Adrenal gland (tissue), 19 donors: ENCODE measurements at places on chromosomes 5 and 9. TPM values are rescaled to one million over a fixed set of nuclear protein-coding genes. Genes with fewer than 3 reads are reported as not detected.

GRCh38 chr9:126326228-126327005 lies at the start of gene MVB12B:
MVB12B (plus strand) TSS chr9:126326829; CDS start chr9:126326930, 101 bp downstream.
- H3K4me3 ChIP-seq: peak within 1 kb of the TSS; percentile 90
- peak within 1 kb of the TSS; percentile 38 for H3K27ac ChIP-seq
- no peaks in the 10 kb centered on the region for H3K27me3 ChIP-seq
- DNase-seq: peak; percentile 31

DNA sequence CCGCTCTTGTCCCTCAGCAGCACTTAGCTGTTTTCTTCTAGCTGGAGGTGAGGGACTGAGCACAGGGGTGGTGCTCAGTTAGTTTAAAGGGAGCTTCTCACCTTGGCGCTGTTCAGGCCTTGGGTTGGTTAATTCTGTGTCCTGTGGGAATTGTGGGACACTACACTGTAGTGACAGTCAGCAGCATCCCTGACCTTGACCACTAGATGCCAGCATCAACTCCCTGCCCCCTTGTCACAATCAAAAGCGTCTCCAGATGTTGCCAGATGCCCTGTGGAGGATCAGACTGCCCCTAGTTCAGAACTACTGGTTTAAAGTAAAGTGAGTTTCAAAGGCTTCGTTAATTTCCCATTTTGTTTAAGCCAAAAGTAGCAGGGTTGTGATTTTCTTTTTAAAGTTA lies 65.5 kb upstream of the DMRT3 start:
- no peaks in the 10 kb centered on the region for H3K36me3 ChIP-seq
- no peak overlapping the region for H3K27ac ChIP-seq
- no peak for DNase-seq
- H3K27me3 ChIP-seq: peaks cover 17% of the 10 kb centered on the region

GRCh38 chr5:172722327-172722815 lies 48.6 kb downstream of the DUSP1 start:
- DNase-seq: peak; percentile 52
- H3K4me1 ChIP-seq: peaks cover 32% of the 10 kb centered on the region
- H3K4me3 ChIP-seq: no peak overlapping the region
- no peaks in the 10 kb centered on the region for H3K27me3 ChIP-seq
- peak overlapping the region; percentile 14 for H3K27ac ChIP-seq

DNA sequence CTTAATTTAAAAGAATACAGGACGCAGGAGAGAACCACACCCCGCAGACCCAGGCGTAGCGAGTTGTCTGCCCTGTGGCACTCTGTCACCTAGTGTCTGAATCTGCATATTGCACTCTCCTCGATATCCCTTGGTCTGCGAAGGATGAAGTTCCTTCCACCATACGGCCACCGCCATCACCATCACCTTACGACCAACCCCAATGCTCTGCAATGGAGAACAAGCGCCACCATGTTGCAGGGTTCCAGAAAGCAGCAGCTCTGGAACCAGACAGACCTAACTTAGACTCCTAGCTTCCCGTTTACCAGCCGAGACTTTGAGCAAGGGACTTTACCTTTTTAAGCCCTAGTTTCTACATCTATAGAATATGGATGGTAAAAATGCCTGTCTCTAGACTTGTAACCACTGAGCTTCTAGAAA lies 77.4 kb upstream of the DMRT1 start:
- H3K27ac ChIP-seq: no peak overlapping the region
- no peaks in the 10 kb centered on the region for H3K36me3 ChIP-seq
- peak; percentile 53 for DNase-seq
- no peaks in the 10 kb centered on the region for H3K27me3 ChIP-seq
- H3K4me3 ChIP-seq: no peak overlapping the region
- H3K4me1 ChIP-seq: no peaks in the 10 kb centered on the region

DNA sequence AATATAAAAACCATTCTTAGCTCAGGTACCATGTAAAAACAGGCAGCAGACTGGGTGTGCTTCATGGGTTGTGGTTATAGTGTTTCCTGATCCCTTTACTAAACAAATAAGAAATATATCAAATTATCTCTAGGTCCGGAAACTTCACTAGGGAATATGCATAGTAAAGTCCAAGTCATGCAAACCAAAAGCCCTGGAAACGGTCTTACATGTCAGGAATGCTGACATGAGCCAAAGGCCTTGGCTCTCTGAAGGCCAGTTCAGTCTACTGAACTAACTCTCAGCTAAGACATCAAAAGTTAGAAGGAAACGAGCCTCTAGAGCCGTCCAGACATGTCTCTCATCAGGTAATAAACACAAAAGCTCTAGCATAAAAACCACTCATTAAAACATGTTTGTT lies 778.9 kb upstream of the ZNF608 start:
- H3K27ac ChIP-seq: no peak overlapping the region
- no peak for DNase-seq
- H3K36me3 ChIP-seq: no peaks in the 10 kb centered on the region
- no peaks in the 10 kb centered on the region for H3K27me3 ChIP-seq
- H3K4me3 ChIP-seq: no peak overlapping the region
- no peaks in the 10 kb centered on the region for H3K4me1 ChIP-seq

DNA sequence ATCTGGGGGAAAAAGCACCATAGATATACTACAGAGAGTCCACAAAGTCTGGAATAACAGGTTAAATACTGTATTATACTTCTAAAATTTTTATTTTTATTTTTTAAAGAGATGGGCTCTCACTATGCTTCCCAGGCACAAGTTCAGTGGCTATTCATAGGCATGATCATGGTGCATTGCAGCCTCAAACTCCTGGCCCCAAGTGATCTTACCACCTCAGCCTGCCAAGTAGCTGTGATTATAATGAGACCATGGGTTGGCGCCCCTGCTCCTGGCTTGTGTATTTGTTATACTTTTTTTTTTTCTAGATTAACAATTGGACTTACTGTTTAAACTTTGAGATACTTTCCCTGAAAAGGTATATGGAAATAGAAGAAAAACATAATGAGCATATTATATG lies 25.9 kb downstream of the ERBIN start:
- no peaks in the 10 kb centered on the region for H3K36me3 ChIP-seq
- peaks cover 7% of the 10 kb centered on the region for H3K4me1 ChIP-seq
- no peaks in the 10 kb centered on the region for H3K27me3 ChIP-seq
- DNase-seq: no peak

DNA sequence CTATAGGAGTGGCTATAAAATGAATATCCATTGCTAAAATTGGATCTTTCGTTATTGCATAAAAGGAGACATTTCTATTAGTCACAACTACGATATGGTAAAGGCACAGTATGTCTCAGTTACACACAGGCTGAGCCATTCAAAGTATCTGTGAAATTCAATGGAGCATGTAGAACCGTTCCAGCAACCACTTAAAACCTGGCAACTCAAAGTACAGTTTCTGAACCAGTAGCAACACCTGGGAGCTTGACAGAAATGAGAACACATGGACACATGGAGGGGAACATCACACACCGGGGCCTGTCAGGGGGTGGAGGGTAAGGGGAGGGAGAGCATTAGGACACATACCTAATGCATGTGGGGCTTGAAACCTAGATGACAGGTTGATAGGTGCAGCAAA lies 15.4 kb downstream of the POC5 start:
- H3K27ac ChIP-seq: no peak overlapping the region

DNA sequence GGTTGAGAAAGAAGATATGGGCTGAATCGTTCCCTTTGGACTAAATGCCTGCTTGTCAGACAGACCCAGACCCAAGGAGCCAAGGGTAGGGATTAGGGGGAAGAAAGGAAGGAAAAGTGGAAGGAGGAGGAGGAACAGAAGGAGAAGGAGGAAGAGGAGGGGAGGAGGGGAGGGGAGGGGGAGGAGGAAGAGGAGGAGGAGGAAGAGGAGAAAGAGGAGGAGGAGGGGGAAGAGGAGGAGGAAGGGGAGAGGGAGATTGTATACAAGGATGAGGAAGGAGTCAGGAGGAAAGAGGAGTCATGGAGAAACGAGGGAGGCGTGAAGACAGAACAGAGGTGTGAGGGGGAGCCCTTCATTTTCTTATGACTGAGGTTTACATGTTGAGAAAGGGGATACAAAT lies 46.9 kb upstream of the DNAH5 start:
- no peak for DNase-seq
- H3K36me3 ChIP-seq: no peaks in the 10 kb centered on the region
- H3K4me1 ChIP-seq: no peaks in the 10 kb centered on the region

DNA sequence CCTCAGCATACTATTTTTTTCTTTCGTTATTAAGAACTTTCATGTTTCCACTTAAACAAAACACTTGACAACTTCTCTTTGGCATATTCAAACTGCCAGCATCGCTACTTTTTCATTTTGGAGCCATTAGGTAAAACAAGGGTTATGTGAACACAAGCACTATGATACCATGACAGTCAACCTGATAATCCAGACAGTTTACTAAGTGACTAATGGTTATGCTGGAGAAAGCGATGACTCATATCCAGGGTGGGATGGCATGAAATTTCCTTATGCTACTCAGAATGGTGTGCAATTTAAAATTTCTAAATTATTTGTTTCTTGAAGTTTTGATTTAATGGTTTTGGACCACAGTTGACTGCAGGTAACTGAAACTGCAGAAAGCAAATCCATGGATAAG lies 29.9 kb upstream of the PRSS3 start:
- DNase-seq: no peak
- no peaks in the 10 kb centered on the region for H3K4me1 ChIP-seq
- H3K4me3 ChIP-seq: no peak overlapping the region
- H3K27me3 ChIP-seq: no peaks in the 10 kb centered on the region

- H3K4me3 ChIP-seq: no peak overlapping the region
- H3K27ac ChIP-seq: no peak overlapping the region
- DNase-seq: no peak
- no peaks in the 10 kb centered on the region for H3K27me3 ChIP-seq
- peaks cover 27% of the 10 kb centered on the region for H3K4me1 ChIP-seq
- H3K36me3 ChIP-seq: no peaks in the 10 kb centered on the region
Observed at GRCh38 chr9:128629136-128629535, 27.5 kb downstream of the DYNC2I2 start.

- H3K4me3 ChIP-seq: no peak overlapping the region
- no peaks in the 10 kb centered on the region for H3K36me3 ChIP-seq
- no peaks in the 10 kb centered on the region for H3K4me1 ChIP-seq
- no peak for DNase-seq
- H3K27ac ChIP-seq: no peak overlapping the region
- H3K27me3 ChIP-seq: no peaks in the 10 kb centered on the region
Observed at GRCh38 chr5:173736923-173737412, 120.5 kb upstream of the BOD1 start.

- no peaks in the 10 kb centered on the region for H3K27me3 ChIP-seq
- no peaks in the 10 kb centered on the region for H3K36me3 ChIP-seq
Observed at GRCh38 chr9:37784291-37784615, 611 bp downstream of the EXOSC3 start.

DNA sequence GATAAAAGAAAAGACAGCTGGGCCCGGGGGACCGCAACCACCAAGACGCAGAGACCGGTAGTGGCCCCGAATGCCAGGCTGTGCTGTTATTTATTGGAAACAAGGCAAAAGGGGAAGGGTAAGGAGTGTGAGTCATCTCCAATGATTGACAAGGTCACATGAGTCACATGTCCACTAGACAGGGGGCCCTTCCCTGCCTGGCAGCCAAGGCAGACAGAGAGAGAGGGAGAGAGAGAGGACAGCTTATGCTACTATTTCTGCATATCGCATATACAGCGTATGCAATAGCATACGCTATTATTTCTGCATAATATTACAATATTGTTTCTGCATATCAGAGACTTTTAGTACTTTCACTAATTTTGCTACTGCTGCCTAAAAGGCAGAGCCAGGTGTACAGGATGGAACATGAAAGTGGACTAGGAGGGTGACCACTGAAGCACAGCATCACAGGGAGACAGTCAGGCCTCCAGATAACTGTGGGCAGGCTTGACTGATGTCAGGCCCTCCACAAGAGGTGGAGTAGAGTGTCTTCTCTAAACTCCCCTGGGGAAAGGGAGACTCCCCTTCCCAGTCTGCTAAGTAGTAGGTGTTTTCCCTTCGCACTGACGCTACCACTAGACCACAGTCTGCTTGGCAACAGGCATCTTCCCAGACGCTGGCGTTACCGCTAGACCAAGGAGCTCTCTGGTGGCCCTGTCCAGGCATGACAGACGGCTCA lies 50.3 kb downstream of the RFX3 start:
- no peak overlapping the region for H3K27ac ChIP-seq
- no peak for DNase-seq
- H3K4me3 ChIP-seq: no peak overlapping the region
- no peaks in the 10 kb centered on the region for H3K36me3 ChIP-seq
- H3K4me1 ChIP-seq: peaks cover 15% of the 10 kb centered on the region
- no peaks in the 10 kb centered on the region for H3K27me3 ChIP-seq

DNA sequence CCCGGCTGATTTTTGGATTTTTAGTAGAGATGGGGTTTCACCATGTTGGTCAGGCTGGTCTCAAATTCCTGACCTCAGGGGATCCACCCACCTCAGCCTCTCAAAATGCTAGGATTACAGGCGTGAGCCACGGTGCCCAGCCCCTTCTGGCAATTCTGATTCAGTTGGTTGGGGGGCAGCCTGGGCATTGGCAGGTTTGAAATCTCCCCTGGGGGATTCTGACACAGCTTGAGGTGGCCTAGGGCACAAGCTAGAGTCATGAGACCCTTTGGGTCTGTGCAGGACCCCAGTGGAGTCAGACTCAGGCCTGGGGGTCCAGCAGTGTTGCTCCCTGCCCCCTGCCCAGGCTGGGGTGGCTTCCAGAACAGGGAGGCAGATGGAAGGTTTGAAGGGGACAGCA lies 239.8 kb downstream of the PBX3 start:
- no peaks in the 10 kb centered on the region for H3K4me1 ChIP-seq
- H3K27me3 ChIP-seq: no peaks in the 10 kb centered on the region
- no peak overlapping the region for H3K27ac ChIP-seq
- H3K36me3 ChIP-seq: no peaks in the 10 kb centered on the region
- DNase-seq: no peak
- no peak overlapping the region for H3K4me3 ChIP-seq

FOXD4L6 gene
- total RNA-seq: 0.14 TPM

GPRIN1 gene
- 0.61 TPM for total RNA-seq

ANKRD18A gene
- not detected for total RNA-seq

RANBP6 gene
- total RNA-seq: 29.0 TPM

FST gene
- 1.5 TPM for total RNA-seq

ZDHHC11B gene
- 4.6 TPM for total RNA-seq

ATP10B gene
- total RNA-seq: 0.35 TPM
